ENCODE measurements at places on chromosomes 11 and 22.

- no peak for DNase-seq
Measured at GRCh38 chr22:44604991-44605390, 97.0 kb upstream of the PRR5 start.

DNA sequence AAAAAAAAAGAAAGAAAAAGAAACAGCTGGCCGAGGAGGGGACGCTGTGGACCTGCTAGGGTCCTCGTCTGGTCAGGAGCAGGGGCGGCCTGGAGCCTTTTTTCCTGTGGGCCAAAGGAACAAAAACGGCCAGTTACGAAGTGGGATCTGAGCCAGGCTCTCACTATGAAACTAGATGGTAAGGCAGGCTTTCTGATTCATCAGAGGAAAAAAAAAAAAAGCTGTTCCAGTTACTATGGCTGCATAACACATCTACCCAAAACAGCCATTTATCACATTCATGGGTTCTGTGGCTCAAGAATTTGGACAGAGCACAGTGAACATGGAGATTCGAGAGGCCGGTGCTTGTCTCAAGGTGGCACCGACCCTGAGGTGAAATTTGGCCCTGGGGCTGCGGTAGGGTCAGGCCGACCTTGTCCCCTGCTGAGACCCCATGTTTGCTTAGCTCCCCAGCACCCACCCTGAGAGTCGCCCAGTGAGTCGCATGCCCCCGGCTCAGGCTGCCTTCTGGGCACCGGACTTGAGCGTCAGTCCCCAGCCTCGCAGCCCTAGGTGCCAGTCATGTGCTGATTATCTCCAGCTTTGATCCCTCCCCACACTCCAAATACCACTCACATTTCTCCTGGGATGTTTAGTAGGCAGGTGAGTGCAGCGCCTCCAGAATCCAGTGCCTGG is 34.2 kb downstream of the MRGPRD start:
- no peak for DNase-seq

- DNase-seq: no peak
Measured at GRCh38 chr11:2413742-2414579, 13.4 kb downstream of the TSSC4 start.

DNA sequence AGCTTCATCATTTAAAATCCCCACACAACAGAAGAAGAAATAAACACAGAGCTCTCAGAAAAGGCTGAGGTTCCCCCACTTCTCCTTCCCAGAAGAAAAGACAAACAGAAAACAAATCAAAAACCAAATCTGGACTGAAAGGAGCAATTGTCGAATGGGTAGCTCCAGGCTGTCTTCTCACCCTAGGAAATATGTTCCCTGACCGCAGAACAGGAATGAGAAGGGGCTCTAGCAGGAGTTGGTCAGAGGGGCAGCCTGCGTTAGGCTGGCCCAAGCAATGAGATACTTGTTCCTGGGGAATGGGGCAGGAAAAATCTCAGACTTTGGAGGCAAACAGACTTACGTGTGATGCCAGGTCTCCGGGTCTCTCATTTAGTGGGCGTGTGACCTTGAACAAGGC is 562.6 kb upstream of the CADM1 start:
- no peak for DNase-seq

GRCh38 chr11:129324533-129325175 is 51.0 kb upstream of the BARX2 start:
- no peak for DNase-seq

GRCh38 chr11:72239313-72239848 is 4.6 kb downstream of the PHOX2A start:
- DNase-seq: no peak

DNA sequence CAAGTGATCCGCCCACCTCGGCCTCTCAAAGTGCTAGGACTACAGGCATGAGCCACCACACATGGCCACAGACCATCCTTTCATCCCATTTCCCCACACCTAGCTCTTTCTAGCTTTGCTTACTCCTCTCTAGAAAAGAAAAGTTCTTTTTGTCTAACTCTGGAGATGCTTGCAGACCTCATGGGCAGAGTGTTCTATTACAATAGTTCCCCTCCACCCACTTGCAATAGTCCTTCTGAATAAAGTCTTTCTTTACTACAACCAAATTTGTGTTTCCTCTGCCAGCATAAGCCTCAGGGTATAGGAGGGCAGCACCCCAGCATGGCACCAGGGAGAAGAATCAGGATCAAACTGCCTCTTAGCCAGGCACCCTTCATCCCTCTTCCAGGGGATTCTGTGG is 18.8 kb upstream of the RTL6 start:
- no peak for DNase-seq

DNA sequence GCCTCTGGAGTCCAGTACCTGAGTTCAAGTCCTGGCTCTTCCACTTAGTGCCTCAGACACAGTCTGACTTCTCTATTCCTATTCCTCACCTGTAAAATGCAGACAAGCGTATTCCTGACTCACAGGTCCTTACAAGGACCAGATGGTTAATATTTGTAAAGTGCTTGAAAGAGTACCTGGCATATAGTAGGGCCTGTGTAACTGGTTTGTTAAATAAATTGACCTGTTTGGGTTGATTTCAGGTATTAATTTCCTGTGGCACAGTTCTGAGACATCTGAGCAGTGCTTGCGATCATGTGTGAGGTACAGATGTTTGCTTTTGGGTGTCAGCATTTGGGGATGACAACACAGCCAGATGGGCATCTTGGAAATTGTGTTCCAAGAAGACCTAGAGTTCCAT is 127.5 kb downstream of the APIP start:
- DNase-seq: no peak

DNA sequence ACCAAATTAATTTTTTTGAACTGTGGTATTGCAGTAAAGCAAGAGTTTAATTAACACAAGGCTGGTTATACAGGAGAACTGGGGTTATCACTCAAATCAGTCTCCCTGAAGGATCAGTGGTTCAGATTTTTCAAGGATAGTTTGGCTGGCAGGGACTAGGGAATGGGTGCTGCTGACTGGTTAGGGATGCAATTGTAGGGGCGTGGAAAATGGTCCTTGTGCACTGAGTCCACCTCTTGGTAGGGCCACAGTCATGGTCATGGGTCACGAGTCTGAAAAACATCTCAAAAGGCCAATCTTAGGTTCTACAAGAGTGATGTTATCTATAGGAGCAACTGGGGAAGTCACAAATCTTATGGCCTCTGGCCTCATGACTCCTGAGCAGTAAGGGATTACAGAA is 27.9 kb downstream of the MCHR1 start:
- DNase-seq: no peak

GRCh38 chr11:108632041-108632704 is 32.7 kb upstream of the DDX10 start:
- DNase-seq: no peak

- no peak for DNase-seq
Measured at GRCh38 chr11:134785059-134785458, 373.0 kb upstream of the B3GAT1 start.

GRCh38 chr11:115926601-115927000 is 422.4 kb upstream of the CADM1 start:
- DNase-seq: no peak

- DNase-seq: no peak
Measured at GRCh38 chr11:8058216-8058615, 22.8 kb upstream of the TUB start.

DNA sequence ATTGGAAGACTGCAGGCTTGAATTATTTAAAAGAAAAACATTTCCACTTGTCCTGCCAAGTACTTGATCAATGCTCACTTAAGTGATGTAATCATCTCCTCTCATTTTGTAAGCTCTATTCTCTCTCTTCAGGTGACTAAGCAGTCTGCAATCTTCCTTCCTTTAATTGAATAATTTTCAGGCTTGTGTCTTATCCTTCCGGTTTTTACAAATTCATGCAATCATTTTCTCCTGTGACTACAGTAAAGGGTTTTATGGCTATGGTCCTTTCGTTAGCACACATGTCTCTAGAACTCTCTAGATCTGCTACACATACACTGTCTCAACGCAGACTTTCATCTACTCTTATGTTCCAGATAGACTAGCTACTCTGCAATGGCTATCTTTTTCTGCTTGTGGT is 12.6 kb upstream of the UPB1 start:
- DNase-seq: no peak

DNA sequence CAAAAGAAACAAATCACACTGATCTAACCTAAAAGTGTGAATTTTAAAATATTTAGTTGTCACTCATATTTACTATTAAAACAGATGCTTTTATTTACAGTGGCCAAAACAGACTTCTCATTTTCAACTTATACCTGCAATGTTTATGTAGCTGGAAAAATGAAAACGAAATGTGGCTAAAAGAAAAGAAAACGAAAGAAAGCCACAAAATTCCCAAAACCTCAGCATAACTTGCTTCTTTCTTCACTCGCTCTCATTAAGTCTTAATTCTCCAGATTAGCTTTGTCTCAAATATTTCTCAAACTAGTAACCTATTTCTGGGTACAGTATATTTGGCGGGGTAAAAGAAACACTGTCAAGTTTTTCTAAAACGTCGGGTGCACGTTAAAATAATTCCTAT is 693 bp downstream of the CSTF3 start:
- DNase-seq: no peak

GRCh38 chr11:61854966-61855714 is 27.0 kb downstream of the FADS2 start:
- DNase-seq: no peak

All from activated naive CD8-positive, alpha-beta T cell treated with anti-CD3 and anti-CD28 coated beads, Interleukin-2, amount 10 ng/mL, durations not matched to agents 7 days and 5 days (primary cell).